ENCODE measurements at places on chromosomes 3 and 15. TPM values are rescaled to one million over a fixed set of nuclear protein-coding genes. Genes with fewer than 3 reads are reported as not detected.

The ALS2CL gene
- 5.1 TPM for total RNA-seq

The KBTBD12 gene
- not detected for total RNA-seq

- no peaks in the 10 kb centered on the region for H3K36me3 ChIP-seq
- DNase-seq = peak; percentile 88
- H3K4me3 ChIP-seq = no peak overlapping the region
- peaks cover 45% of the 10 kb centered on the region for H3K4me1 ChIP-seq
- no peaks in the 10 kb centered on the region for H3K27me3 ChIP-seq
Observed at GRCh38 chr3:30751610-30752299, 142.7 kb downstream of the GADL1 start.

GRCh38 chr15:74994236-74994635, 1.1 kb upstream of the SCAMP5 start:
- H3K4me1 ChIP-seq = peaks cover 15% of the 10 kb centered on the region
- no peak overlapping the region for H3K27ac ChIP-seq
- DNase-seq = no peak
- H3K27me3 ChIP-seq = peaks cover 31% of the 10 kb centered on the region
- H3K4me3 ChIP-seq = no peak overlapping the region
- H3K36me3 ChIP-seq = no peaks in the 10 kb centered on the region

- DNase-seq = no peak
- peaks cover 10% of the 10 kb centered on the region for H3K36me3 ChIP-seq
- no peak overlapping the region for H3K4me3 ChIP-seq
- no peaks in the 10 kb centered on the region for H3K27me3 ChIP-seq
Observed at GRCh38 chr3:107795514-107796094, 272.8 kb downstream of the BBX start.

The PDZRN3 gene
- total RNA-seq = not detected

Data from activated naive CD4-positive, alpha-beta T cell treated with anti-CD3 and anti-CD28 coated beads for 36 hours (primary cell).